ENCODE measurements at places on chromosomes 3 and 15. TPM values are rescaled to one million over a fixed set of nuclear protein-coding genes. Genes with fewer than 3 reads are reported as not detected.

SLC26A6 gene
- 32.3 TPM for total RNA-seq

GRCh38 chr15:98085003-98085639, 124.6 kb downstream of the ARRDC4 start:
- H3K36me3 ChIP-seq = no peaks in the 10 kb centered on the region
- no peaks in the 10 kb centered on the region for H3K27me3 ChIP-seq
- no peak for DNase-seq
- no peak overlapping the region for H3K4me3 ChIP-seq
- H3K27ac ChIP-seq = no peak overlapping the region

- DNase-seq = no peak
- no peaks in the 10 kb centered on the region for H3K4me1 ChIP-seq
- H3K4me3 ChIP-seq = no peak overlapping the region
- H3K27ac ChIP-seq = no peak overlapping the region
- no peaks in the 10 kb centered on the region for H3K36me3 ChIP-seq
Measured at GRCh38 chr15:29756358-29757267, 65.7 kb downstream of the TJP1 start.

GRCh38 chr15:90807074-90807785, 61.2 kb upstream of the FURIN start:
- H3K4me1 ChIP-seq = peaks cover 17% of the 10 kb centered on the region
- H3K27ac ChIP-seq = peak overlapping the region; percentile 4
- DNase-seq = no peak
- no peak overlapping the region for H3K4me3 ChIP-seq
- peaks cover 6% of the 10 kb centered on the region for H3K36me3 ChIP-seq

Data from natural killer cell (primary cell).